ENCODE measurements at places on chromosomes 5 and 9.

- DNase-seq = no peak
Measured at GRCh38 chr5:148443241-148443640, 59.5 kb downstream of the FBXO38 start.

DNA sequence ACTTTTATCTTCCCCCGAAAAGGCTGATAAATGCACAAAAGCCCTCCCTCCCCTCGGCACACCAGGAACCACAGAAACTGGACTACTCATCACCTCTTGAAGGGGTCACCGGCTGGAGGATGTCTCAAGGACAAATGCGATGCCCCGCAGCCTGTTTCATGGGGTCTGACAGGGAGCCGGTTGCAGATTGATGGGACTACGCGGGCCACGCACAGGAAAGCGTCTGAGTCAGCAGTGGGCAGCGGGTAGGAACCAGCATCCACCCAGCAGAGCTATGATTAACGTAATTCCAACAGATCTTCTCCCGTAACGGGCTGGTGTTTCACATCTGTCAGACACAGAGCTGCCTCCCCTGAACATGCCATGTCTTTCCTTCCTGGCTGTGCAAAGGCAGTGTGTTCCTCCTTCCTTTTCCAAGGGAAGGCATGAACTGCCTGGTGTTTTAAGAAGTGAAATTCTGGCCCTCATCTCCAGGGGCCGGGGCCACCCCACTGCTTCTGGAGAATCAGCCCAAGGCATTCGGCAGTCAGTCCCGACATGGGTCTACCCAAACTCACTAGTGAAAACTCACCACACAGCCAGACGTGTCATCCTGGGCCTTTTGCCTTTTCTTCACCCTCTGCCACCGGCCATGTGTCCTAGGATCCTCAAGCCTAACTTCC lies 144.4 kb upstream of the PHYKPL start:
- DNase-seq = no peak

DNA sequence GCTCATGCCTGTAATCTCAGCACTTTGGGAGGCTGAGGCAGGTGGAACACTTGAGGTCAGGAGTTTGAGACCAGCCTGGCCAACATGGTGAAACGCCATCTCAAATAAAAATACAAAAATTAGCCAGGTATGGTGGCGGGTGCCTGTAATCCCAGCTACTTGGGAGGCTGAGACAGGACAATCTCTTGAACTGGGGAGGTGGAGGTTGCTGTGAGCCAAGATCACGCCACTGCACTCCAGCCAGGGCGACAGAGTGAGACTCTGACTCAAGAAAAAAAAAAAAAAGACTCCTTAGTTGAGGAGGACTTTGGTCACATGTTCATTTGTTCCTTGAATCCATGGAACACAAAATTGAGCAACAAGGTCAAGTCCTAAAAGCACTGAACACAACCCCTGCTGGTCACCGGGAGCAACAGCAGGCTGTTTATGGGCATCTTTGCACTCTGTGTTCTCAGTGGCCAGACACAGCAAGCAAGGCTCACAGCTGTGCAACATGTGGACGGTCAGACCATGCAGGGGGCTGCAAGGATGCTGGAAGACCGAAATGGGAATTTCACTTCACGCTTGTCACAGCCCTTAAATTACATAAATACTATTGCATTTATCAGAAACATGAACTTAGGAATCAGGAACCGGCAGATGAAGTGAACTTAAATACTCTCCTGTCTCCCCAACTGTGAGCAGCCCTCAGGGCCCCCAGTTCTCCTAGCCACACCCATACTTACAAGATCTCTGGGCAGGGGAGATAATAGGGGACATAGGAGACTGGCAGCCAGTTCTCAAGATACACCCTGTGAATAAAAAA lies 2.8 kb downstream of the GBGT1 start:
- DNase-seq = no peak

DNA sequence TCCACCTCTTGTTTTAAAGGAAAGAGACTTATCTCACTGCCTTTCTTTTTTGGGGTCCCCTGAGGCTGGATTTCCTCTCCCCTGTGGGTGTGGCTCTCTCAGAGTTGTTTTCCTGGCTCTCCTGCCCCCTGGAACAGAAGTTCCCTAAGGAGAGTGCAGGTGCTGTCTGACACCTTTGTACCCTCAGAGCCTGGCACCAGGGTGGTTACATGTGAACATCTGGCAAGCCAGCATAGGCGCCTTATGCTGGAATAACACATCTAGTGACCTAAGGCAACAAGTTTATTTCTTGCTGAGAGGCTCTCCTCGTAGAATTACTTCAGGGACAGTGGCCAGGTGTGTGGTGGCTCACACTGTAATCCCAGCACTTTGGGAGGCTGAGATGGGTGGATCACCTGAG lies 172.9 kb upstream of the PTCH1 start:
- DNase-seq = no peak

- no peak for DNase-seq
Measured at GRCh38 chr9:2066312-2067273, 51.4 kb downstream of the SMARCA2 start.

Measured in NCI-H1930 (cell line).